ENCODE measurements at places on chromosomes 12 and 14. TPM values are rescaled to one million over a fixed set of nuclear protein-coding genes. Genes with fewer than 3 reads are reported as not detected.

DNA sequence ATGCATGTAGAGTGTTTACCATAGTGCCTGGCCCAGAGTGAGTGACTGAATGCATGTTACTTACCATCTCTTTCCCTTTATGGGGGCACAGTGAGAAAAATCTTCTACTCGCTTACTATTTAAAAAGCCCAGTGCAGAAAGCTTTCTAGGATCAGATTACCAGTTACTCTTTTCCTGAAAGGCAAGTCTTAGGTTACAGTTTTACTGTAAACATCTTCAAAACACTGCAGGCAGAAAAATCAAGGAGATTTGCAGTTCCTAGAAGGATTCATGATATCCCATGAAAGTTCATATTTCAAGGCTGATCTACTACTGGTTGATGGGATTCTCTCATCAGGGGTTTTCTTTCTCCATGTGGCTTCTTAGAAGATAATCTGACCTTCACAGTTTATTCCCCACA, 29.3 kb upstream of the DAAM1 start:
- peak; percentile 65 for DNase-seq
- peaks cover 5% of the 10 kb centered on the region for H3K4me1 ChIP-seq
- no peak overlapping the region for H3K4me3 ChIP-seq
- H3K27me3 ChIP-seq, result peaks cover 23% of the 10 kb centered on the region

DNA sequence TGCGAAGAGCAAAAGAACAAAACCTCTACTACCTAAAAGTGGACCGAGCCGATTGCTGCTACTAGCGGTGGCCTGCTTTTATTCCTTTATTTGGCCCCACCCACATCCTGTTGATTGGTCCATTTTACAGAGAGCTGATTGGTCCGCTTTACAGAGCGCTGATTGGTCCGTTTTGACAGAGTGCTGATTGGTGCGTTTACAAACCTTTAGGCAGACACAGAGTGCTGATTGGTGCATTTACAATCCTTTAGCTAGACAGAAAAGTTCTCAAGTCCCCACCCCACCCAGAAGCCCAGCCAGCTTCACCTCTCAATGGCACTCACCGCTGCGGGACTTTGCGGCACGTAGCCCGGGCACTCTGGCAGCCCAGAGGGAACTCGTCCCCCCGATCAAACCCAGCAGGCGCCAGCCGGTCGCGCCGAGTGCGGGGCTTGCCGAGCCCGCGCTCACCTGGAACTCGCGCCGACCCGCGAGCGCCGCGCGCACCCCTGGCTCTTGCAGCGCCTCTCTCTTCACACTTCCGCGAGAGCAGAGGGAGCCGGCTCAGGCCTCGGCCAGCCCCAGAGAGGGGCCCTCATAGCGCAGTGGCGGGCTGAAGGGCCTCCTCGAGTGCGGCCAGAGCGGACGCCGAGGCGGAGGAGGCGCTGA, 8.7 kb upstream of the FGD4 start:
- no peaks in the 10 kb centered on the region for H3K36me3 ChIP-seq
- no peak overlapping the region for H3K27ac ChIP-seq
- peak overlapping the region; percentile 27 for H3K4me3 ChIP-seq

- peaks cover 15% of the 10 kb centered on the region for H3K27me3 ChIP-seq
- H3K36me3 ChIP-seq, result no peaks in the 10 kb centered on the region
- no peak overlapping the region for H3K4me3 ChIP-seq
- no peaks in the 10 kb centered on the region for H3K4me1 ChIP-seq
- DNase-seq, result no peak
- no peak overlapping the region for H3K27ac ChIP-seq
These were observed 40.3 kb upstream of the PPP1R13B start for GRCh38 chr14:103887557-103888115.

- H3K27me3 ChIP-seq, result no peaks in the 10 kb centered on the region
- H3K36me3 ChIP-seq, result no peaks in the 10 kb centered on the region
- peaks cover 4% of the 10 kb centered on the region for H3K4me1 ChIP-seq
- no peak for DNase-seq
- no peak overlapping the region for H3K27ac ChIP-seq
These were observed 44.0 kb upstream of the HIF1A start for GRCh38 chr14:61651355-61651754.

- no peak overlapping the region for H3K27ac ChIP-seq
- H3K36me3 ChIP-seq, result no peaks in the 10 kb centered on the region
- H3K27me3 ChIP-seq, result peaks cover 3% of the 10 kb centered on the region
- H3K4me3 ChIP-seq, result no peak overlapping the region
- no peak for DNase-seq
These were observed 60.3 kb upstream of the TSPAN11 start for GRCh38 chr12:30866256-30866655.

The ARID4A gene
- total RNA-seq, result 3.8 TPM

The E2F7 gene
- 10.3 TPM for total RNA-seq

The IQSEC3 gene
- total RNA-seq, result not detected

The TPH2 gene
- total RNA-seq, result not detected

The ACSS3 gene
- total RNA-seq, result 1.4 TPM
